ENCODE measurements at places on chromosomes 7 and 10.

DNA sequence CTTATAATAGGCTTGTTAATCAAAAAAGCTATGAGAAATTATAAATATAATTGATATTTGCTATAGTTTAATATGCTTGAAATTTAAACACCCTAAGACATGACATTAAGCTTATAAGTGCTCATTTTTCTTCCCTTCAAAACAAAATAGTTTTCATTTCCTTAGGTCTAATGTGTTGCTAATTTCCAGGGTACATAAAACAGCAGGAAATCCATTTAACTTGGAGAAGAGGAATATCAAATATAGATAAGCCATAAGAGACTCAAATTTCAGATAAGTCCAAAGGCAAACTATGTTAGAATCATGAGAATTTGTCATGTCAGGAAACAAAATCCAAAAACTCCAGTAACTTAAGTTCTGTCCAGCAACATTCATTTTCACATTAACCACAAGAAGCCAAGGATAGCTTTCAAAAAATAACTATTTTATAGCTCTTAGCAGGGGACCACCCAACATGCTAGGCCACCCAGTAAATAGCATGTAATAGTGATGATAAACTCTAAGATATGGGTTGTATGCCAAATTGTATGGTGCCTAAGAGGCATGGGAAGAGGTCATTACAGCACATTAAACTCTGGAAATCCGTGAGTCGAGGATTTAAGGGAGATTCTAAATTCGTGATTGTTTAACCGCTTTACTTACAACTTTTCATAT is 298.1 kb downstream of the CRPPA start:
- no peak for DNase-seq

DNA sequence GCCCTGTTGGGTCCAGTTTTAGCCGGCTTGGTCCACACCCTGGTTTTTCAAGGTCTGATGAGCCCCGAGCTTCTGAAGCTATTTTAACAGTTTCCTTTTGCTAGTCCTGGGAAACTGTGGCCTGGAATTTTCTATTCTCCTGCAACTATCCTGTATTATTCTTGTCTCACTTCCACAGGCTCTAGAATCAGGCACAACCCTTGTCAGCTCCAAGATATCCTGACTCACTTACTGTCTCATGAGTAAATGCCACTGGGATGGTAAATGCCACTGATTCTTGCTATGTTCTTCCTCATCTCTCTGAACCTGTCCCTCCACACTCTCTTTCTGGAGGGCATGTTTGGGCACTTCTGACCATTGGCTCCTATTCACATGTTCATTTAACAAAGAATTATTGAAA is 611.5 kb upstream of the IGFBP3 start:
- DNase-seq = no peak

DNA sequence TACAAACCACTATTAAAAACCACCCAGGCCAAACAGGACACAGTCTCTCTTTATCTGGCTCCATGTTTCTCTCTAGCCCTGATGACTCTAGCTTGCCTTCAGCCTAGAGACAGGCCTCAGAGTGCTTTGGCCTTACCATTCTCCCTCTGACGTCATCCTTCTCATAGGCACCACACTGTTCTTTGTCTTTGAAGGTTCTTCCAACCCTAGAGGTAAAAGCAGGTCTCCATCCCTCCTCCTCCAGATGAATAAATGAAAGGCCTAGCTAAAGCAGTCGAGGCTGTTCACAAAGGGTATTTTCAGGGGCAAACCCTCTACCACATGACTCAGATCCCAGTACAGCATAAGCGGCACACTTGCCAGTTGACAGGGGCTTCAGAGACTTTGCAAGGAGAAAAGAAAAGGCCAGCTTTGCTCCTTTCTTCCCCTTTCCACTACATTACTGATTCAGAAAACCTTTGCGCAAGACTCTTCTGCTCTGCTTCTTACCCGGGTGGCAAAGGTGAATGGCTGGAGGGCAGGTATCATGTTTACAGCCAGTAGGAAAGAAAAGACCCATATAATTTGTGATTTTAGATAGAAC is 14.8 kb downstream of the NFE2L3 start:
- no peak for DNase-seq

DNA sequence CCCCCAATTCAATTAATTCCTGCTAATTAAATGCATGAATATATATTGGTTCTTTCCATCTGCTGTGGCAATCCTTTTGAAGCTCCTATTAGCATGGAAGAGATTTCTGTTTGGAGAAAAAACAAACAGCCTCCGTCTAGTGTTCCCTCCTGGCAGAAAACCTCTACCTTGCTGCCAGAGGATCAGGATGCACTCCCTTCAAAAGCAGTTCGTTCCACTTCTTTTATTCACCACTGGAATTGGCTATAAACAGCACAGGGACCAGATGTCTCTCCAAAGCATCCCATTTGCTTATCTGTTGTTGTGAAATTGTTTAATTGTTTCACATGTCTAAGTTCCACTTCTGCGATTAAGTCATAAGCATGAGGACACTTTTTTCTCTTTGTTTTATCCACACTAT is 77.8 kb upstream of the PTN start:
- no peak for DNase-seq

DNA sequence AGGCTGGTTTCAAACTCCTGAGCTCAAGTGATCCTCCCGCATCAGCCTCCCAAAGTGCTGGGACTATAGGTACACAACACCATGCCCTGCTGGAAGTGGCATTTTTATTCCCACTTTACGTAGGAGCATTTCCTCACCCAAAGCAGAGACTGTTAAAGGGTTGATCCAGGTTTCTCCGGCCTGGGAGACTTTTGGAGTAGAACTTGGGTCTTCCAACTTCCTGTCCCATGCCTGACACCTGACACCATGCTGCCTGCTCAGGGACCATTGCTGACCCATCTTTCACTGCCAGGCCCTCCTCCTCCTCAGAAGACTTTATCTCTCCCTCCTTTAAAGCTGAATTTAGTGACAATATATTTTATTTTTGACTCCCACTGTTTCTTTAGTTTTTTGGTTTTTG is 302.0 kb upstream of the LYZL1 start:
- DNase-seq = no peak

- DNase-seq = no peak
Measured at GRCh38 chr10:80530251-80530650, 7.5 kb upstream of the SH2D4B start.
